ENCODE measurements at places on chromosomes 7 and 10.

- no peak for DNase-seq
Measured at GRCh38 chr10:48213047-48213446, 61.4 kb downstream of the FRMPD2 start.

DNA sequence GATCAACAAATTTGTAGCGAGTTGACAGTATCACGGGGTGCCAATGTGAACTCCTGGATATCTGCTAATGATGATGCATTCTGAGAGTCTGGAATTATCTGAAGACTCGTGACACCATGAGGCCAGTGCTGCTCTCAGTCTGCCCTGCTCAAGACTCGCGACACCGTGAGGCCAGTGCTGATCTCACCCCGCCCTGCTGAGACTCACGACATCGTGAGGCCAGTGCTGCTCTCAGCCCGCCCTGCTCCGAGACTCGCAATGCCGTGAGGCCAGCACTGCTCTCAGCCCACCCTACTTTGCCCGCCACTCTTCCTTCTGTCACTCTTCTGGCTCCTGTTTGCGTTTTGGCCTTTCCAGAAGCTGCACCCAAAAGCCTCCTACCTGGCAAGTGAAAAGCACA is 411.8 kb downstream of the PTPRN2 start:
- DNase-seq, result no peak

GRCh38 chr7:158361326-158361946 is 226.2 kb downstream of the PTPRN2 start:
- DNase-seq, result no peak

- DNase-seq, result no peak
Measured at GRCh38 chr7:104933521-104933988, 80.5 kb upstream of the KMT2E start.

DNA sequence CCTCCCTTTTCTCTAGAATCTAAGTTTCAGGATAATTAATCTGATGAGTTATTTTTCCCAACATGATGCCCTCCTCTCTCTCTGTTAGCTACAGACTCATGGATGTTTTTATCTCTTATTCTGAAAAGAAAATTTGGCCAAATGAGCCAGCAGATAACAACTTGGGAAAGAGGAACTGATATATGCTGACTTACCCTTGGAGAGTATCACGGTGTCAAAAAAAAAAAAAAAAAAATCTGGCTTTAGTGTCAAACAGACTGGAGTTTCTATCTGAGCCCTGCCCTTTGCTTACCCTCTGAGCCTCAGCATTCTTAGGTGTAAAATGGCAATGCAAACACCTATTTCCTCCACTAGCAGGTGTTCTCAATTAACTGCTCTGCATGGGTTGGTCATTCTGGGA is 190.4 kb downstream of the AHR start:
- DNase-seq, result no peak

DNA sequence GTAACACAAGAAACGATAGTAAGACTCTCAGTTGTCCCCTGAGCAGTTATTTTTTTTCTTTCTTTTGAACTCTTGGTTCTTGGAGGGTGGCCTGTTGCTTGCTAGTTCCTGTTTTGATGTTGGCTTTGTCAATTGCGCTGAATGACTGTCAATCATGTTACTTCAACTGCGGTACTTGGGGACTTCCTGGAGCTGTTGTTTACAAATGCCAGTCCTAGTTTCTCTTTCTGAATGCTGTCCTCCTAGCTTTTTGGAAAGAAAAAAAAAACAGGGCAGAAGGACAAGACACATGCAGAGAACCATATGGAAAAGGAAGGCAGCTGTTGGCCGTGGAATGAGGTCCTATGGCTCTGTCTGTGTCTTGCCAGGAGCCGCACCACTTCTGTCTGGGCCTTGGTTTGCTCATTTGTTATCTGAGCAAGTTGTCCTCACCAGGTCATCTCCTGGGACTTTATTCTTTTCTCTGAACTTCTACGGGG is 7.0 kb upstream of the PDCD4 start:
- peak; percentile 15 for DNase-seq

GRCh38 chr7:123770378-123770777 is 21.6 kb upstream of the WASL start:
- DNase-seq, result peak; percentile 85

GRCh38 chr10:77289790-77290189 is 347.8 kb downstream of the KCNMA1 start:
- peak; percentile 25 for DNase-seq

DNA sequence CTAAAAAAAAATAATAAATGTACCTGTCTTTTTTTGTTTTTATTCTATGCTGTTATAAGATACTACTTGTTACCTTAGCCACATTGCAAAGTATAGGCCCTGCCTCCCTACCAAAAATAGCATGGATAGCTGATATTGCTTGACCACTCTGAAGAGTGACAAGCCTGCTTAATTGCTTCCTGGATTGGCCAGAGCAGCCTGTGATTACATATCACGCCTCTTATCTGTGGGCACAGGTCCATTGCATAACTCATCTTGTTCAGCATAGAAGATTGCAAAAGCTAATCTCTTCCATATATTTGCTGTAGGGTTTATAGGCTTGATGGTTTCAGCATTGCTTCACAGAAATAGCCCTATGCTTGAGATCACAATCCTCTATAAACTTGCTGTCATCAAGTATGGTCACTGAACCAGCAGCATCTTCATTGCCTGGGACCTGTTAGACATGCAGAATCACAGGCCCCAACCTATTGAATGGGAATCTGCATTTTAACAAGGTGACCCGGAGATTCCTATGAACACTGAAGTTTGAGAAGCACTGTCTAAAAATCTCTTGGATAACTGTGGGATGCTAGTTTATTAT is 280.8 kb upstream of the CDC14C start:
- DNase-seq, result no peak

DNA sequence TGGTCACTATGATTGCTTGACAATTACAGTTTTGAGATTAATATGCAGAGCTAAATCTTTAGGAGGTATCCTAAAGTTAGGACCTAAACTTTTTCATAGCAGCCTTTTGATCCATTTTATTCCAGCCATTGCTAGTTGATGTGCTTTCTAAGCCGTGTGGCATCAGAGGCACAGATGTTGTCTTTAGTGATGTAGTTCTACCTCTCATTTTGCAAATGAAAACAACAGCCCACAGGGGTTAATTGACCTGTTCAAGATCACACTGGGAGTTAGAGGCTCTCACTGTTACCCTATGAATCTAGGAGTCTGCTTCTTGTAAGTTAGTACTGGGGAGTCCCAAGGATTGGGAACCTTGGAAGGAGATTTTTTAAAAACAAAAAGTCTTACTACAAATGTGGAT is 10.6 kb downstream of the AUTS2 start:
- no peak for DNase-seq

- DNase-seq, result no peak
Measured at GRCh38 chr7:69908454-69908853, 310.2 kb downstream of the AUTS2 start.

DNA sequence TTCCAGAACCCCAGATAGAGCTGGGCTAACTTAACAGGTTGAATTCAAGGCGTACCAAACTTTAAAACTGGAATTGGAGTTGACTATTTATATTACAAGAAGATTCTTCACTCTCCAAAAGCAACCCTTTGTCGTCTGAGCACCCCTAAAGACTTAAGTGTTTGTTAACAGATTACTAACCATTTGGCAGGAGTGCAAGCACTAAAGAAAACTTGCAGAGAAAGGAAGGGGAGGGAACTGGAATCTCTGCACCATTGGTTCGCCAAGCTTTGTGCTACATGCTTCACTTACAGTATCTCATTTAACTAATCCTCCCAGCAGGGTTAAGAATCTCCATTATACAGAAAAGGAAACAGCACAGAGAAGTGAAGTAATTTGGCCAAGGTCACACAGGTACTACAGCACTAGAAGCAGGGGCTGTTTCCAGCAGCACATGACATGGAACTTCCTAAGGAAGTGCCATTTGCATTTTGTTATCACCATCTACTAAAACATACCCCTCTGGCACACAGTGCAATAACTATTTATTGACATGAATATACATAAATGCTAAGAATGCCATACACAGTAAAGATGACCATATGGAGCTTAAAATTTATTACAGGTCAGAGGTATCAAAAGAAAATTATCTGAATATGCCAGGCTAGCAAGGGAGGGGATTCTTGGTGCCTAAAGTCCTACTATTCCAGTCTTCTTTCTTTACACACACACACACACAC is 201.2 kb downstream of the KCNMA1 start:
- DNase-seq, result peak; percentile 40

DNA sequence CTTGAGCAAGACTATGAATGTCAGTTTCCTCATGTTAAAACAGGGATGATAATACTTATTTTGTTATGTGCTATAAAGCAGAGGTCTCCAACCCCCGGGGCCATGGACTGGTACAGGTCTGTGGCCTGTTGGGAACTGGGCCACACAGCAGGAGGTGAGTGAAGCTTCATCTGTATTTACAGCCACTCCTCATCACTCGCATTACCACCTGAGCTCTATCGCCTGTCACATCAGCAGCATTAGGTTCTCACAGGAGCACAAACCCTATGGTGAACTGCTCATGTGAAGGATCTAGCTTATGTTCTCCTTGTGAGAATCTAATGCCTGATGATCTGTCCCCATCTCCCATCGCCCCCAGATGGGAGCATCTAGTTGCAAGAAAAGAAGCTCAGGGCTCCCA is 365.3 kb upstream of the SMIM30 start:
- DNase-seq, result no peak

- DNase-seq, result no peak
Measured at GRCh38 chr7:131122394-131122793, 205.3 kb upstream of the MKLN1 start.

DNA sequence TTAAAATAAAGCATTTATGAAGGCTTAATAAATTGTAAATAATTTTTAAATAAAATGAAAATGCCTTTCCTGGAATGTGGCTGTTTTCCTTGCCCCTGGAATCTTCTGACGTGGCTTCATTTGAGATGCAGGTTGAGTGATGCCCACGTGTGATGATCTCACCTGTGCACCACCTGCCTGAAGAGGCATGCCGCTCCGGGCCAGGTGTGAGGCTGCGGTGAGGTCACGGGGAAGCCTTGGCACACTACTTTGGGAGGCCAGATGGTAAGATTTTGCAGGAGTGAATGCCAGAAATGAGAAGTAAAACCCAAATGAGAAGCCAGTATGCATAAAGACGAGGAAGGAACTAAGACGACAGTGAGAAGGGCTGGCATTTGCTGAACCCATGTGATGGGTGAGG is 36.2 kb downstream of the GOT1 start:
- no peak for DNase-seq

DNA sequence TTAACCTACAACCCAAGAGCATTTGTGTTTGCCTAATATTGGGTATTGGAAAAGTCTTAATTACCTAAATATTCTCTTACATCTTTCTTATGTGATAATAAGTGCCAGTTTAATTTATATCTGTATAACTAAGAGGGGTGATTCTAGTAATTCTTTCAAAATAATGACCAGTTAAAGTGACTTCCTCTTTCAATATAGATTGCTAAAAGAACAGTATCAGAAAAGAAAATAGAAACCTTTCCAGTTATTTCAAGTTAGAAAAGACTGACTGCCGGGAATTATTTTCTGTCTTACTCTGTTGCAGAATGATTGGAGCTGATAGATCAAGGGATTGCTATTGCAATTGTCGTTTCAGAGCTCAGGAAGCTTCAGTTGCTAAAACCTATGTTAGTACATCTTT is 525.0 kb upstream of the SEMA3D start:
- no peak for DNase-seq

DNA sequence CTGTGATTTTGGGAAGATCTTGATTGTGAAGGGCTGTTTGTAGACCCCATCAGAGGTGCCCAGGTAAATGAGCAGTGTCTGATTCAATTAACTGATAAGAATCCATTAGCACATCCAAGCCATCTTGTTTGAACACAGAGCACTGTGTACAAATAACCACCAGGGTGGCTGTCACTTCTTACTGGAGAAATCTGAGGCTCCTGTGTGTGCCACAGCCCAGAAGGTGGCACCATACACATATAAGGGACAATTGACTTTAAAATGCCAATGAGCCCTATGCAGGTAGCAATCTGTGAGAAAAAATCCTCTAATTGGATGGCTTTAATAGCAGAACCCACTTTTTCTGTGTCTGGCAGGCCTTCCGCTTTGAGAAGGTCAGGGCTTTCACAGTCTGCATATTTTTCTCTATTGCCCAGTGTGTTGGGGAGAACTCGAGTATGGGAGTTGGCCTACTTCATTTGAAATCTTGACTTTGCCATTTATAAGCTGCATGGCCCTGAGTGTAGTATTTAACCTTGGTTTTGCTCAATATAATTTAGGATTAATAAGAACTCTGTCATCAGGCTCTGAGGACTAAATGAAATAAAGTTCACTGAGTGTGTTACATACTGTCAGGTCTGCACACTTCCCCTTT is 517.4 kb downstream of the CCSER2 start:
- no peak for DNase-seq

GRCh38 chr7:34875481-34875880 is 161.8 kb downstream of the DPY19L1 start:
- DNase-seq, result no peak

DNA sequence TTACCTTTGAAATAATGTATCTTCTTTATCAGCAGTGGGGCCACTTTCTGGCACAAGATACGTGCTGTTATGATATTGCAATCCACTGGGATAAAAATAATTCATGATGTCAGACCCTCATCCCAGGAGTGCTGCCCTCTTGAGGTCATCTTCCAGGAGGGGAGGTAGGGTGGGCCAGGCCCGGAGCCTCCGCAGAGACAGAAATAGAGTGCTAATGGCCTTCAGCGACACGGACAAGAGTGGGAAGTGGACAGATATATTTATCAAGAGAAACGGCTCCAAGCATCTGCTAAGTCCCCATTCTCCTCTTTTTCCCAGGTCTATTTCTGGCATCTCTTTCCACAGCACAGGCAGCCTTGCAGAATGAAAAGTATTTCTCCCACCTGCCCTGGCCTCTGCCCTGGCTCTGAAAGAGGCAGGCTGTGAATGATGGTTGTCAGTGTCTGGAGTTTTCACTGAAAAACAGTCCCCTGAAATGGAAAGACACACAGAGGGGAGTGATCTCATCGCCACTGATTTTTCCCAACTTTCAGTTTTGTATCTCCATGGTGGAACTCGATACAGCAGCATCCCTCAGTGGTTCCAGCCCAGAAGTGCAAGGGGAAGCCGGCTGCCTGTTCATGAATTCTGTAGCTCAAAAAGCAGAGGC is 251.7 kb upstream of the MYO3A start:
- peak; percentile 66 for DNase-seq

- DNase-seq, result no peak
Measured at GRCh38 chr10:6781133-6781770, 201.2 kb upstream of the PRKCQ start.

- DNase-seq, result no peak
Measured at GRCh38 chr10:14683256-14683655, 91.4 kb downstream of the FAM107B start.

DNA sequence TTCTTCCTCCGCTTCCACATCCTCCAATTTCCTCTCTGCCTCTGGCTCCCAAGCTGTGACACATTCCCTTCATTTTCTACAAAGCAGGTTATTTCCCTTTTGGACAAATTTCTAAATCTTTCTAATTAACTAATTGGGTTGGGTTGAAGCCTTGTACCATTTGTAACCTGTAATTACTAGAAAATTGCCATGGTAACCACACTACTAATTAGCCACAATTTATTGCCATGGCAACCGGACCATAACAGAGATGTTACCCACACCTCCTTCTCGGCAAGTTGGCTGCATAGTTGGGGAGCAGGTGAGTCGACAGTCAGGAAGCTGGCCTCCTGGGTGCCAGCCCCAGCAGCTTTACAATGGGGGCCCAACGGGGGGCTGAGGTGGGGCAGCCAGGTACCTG is 61.6 kb downstream of the GOLGA7B start:
- no peak for DNase-seq

- DNase-seq, result no peak
Measured at GRCh38 chr10:68955355-68955831, 577 bp upstream of the DDX21 start.
